ENCODE measurements at places on chromosomes 1 and 21.

DNA sequence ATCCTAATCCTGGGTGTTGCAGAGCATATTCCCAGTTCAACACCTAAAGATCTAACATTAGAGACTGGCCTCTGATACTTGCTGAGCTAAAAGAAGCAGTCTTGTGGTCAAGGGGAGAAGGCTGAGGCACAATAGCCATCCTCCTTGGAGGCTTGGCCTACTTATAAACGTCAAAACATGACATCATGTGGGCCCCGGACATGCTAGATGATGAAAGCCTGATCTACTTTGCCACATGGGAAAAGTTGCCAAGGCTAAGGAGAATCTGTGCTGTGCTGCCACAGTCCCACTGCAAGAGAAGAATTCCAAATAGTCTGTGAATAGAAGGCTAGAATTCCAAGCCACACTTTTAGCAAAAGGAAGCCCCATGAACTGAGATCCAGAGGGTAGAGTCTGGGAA is 43.9 kb upstream of the SAMD13 start:
- DNase-seq = no peak

DNA sequence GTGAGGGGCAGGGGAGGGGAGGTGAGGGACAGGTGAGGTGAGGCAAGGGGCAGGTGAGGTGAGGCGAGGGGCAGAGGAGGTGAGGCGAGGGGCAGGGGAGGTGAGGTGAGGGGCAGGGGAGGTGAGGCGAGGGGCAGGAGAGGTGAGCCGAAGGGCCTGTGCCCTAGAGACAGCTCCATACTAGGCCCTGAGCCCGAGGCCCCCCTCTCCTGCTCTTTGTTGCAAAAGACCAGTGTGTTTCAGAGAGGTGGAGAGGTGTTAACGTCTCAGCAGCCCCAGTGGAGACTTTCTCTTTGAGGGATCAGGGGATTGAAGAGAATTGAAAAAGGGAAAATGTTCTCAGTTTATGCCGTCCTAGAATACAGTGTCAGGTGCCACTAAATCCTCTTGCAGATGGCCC is 44.2 kb downstream of the EPHB2 start:
- no peak for DNase-seq

GRCh38 chr1:197859024-197859423 is 43.4 kb upstream of the C1orf53 start:
- DNase-seq = no peak

DNA sequence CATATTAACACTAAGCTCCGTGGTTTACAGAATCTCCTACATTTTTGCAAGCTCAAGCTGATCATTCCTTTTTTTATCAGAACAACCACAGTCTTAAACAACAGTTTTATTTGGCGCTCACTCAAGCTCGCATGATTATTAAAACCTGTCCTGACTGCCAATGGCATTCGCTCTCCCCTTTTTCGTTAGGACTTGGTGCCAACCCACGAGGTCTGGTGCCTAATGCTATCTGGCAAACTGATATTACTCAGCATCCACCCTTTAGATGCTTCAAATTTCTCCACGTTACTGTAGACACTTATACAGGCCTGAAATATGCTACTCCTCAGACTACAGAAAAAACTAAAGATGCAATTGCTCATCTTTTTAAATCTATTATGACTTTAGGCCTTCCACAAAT is 23.0 kb upstream of the ITLN1 start:
- DNase-seq = peak; percentile 63

DNA sequence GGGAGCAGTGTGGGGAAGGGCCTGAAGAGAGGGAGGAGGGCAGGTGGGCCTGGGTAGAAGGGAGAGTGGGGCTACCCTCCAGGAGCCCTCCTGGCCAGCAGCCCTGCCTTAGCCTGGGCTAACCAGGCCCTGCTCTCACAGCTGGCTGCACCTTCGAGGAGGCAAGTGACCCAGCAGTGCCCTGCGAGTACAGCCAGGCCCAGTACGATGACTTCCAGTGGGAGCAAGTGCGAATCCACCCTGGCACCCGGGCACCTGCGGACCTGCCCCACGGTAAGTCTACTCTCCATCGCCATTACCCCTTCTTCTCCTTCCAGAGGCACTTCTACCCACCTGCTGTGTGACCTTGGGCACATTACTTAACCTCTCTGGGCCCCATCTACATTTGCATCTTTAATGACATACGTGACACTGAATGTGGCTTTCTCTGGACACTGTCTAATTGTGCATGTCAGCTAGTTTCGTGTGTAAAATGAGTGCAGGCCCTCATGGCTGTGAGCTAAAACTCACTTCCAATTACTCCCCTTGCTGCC is 18.9 kb downstream of the PTPRU start:
- DNase-seq = no peak

DNA sequence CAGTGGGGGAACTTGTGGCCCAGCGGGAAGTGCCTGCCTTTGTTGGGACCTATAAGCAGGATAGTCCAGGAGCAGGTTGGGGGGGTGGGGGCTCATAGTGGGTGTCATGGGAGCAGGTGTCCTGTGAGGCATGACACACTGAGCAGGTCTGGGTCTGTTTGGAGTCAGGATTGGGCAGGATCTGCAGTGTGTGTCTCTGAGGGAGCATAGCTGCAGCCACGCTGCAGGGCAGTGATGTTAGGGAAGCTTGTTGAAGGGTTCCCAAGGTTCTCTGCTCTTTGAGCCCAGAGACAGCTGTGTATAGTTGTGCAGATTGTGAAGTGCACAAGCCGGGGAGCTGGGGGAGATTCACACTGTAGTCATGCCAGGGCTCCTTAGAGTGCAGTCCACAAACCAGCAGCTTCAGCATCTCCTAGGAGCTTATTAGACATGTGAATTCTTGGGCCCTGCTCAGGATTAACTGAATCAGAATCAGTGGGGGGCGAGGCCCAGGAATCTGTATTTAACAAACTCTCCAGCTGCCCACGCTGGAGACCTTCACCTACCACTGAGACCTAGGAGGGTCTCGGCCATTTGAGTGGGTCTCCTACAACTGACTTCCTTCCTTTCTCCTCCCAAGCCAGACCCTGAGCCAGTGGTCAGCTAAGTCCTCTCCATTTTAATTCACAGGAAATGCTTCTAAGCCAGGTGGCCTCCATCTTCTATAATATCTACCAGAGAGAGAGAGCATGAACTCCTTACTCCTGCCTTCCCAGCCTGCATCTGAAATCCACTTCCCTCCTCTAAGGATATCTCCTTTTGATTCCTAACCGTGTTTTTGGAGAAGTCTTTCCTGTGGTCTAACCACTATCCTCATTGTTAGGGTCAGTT is 11.1 kb downstream of the INSRR start:
- no peak for DNase-seq

DNA sequence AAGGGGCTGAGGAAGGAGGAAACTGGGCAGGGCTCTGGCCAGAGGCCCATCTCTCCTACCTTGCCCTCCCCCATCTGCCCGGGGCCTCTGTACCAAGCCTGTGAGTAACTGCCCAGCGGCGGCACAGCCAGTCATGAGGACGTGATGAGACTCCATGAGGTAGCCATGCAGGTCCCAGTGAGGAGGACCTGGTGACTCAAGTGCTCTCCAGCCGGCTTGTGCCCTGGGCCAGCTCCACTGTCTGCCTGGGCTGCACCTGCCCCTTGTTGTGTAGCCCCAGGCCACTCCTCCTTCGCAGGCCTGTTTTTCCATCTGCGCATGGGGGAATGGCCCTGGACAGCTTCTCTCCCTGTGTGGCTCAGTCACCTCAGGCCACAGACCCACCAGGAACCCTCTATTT is 42.0 kb upstream of the PADI1 start:
- no peak for DNase-seq

GRCh38 chr1:81706650-81707435 is 93.9 kb upstream of the ADGRL2 start:
- DNase-seq = peak; percentile 31

DNA sequence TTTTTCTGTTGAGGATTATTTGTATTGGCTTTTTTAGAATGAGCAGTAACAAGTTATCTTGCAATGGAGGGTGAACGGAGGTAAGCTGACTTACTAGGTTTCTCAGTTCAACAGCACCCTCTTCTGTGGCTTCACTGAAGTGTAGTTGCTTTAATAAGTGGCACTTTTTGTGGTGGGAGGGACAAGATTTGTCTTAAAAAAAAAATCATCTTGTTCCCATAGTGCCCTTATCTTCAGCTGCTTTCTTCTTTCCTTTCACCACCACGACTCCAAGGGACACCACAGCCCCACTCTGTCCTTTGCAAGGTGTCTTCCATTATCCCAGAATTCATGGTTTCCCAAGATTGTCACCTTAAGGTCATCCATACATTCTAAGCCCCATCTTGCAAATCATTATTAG is 92.9 kb downstream of the PIGK start:
- peak; percentile 78 for DNase-seq

GRCh38 chr1:63934697-63935096 is 160.9 kb downstream of the ROR1 start:
- DNase-seq = no peak

GRCh38 chr1:30965924-30966599 is 57.5 kb upstream of the SDC3 start:
- no peak for DNase-seq

DNA sequence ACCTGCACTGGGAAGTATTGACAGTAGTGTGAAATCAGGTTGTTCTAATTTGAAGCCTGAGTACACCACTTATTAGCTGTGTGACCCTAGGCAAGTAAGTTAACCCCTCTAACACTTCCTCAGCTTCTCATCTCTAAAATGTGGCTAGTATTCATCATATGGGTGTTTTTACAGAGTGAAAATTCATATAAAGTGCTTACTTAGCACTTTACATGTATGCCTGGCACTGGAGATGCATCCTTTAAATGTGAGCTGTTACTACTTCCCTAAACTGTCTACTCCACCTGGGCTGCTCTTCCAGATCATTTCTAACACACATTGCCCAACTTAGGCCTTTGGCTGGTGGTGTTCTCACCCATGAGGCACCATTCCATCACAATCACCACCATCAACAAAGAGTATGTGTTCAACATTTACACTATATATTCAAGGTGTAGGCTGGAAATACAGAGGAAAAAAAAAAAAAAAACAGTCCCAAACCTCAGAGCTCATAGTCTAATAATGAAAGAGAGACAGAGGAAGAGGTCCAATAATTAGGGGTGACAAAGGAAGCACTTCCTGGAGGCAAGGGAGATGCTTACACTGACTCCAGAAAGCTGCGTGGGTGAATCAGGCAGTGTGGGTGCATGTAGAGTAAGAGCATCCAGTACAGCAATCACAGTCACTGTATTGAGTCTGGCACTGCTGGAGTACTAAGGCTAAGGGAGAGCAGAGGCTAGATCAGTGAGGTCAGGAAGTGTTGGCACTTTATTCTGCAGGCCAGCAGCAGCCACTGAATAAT is 3.6 kb downstream of the STX6 start:
- DNase-seq = no peak

- DNase-seq = no peak
These were observed 9.0 kb upstream of the ARID1A start for GRCh38 chr1:26686795-26687194.

DNA sequence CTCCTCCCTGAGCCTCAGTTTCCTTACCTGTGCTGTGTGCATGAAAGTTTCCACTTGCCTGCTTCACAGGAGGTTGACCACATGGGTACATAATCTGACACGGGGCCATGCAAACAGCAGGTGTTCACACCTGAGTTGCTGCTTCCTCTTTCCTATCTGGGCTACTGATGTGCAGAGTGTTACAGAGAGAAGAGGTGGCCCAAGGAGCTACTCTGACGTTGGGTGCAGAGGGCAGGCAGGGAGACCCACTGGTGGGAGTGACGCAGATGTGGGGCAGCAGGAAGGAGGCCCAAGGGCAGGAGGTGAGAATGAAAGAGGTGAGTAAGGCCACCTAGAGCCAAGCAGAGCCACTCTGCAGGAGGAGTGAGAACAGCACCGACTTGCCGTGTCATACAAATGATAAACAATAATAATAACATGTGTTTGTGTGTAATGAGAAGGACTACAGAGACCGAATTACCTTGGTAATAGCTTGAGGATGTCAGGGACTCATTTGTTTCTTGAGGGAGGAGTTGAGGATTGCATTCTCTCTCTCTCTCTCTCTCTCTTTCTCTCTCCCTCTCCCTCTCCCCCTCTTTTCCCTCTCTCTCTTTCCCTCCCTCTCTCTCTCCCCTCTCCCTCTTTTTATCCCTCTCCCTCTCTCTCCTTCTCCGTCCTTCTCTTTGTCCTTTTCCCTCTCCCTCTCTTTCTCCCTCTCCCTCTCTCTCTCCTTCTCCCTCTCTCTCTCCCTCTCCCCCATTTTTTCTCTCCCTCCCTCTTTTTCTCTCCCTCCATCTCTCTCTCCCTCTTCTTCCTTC is 87.4 kb upstream of the IGSF21 start:
- no peak for DNase-seq

- DNase-seq = no peak
These were observed 27.8 kb downstream of the TMPRSS2 start for GRCh38 chr21:41480086-41480690.

- no peak for DNase-seq
These were observed 291.7 kb downstream of the PDE4B start for GRCh38 chr1:66084442-66084841.

DNA sequence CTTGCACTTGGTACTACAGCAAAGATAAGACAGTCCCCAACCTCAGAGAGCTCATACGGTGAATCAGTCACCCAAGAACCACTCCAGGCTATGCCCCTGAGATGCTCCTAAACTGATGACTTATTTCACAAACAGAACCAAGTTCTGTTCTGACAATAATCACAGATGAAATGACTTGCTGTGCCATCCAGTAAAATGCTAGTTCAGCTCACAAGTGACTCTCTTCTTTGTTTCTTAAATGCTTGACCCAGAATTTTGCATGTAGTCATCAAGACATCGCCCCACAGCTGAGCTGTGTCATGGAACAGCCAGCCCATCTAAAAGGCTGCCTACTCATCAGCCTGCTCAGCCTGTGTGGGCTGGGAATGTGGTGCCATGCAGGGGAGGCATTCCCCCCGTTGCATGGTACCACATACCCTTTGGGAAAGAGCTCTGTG is 6.1 kb upstream of the SLC19A2 start:
- no peak for DNase-seq

DNA sequence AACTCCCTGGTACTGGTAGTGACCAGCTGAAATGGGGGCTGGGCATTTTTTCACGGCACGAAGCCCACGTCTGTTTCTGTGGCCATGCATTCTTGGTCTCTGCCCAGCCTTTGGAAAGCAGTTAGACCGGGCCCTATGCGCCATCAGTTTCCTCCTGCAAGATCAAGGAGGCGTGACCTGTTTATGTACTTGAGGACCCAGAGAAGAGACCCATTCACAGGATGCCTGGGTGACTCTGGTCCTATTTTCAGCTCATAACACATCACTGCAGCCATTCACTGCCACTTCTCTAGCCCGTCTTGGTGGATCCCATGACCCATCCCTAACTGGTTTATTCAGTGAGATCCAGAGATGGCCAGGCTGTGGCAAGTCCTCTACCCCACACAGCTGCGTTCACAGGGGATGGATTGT is 70.4 kb downstream of the SPSB1 start:
- no peak for DNase-seq
